ENCODE measurements at places on chromosomes 13 and 19.

DNA sequence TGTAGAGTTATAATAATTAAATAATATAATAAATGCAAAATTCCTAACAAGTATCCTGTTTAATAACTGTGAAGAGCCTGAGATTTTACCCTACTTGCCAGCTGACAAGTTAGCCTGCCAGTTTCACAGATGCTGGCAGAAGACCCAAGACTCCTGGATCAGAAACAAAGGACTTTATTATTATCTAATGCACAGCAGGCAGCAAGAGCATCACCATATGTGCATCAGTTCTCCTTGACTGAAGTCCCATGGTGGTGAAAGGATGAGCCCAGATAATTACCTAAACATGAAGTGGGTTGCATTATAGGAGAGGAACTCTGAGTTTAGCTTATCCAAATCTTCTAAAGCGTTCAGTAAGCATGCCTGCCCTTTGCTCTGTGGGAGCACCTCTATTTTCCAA, 39.1 kb upstream of the MTIF3 start:
- DNase-seq: no peak

- no peak for DNase-seq
Measured at GRCh38 chr19:6127716-6128335, 7.6 kb upstream of the ACSBG2 start.

DNA sequence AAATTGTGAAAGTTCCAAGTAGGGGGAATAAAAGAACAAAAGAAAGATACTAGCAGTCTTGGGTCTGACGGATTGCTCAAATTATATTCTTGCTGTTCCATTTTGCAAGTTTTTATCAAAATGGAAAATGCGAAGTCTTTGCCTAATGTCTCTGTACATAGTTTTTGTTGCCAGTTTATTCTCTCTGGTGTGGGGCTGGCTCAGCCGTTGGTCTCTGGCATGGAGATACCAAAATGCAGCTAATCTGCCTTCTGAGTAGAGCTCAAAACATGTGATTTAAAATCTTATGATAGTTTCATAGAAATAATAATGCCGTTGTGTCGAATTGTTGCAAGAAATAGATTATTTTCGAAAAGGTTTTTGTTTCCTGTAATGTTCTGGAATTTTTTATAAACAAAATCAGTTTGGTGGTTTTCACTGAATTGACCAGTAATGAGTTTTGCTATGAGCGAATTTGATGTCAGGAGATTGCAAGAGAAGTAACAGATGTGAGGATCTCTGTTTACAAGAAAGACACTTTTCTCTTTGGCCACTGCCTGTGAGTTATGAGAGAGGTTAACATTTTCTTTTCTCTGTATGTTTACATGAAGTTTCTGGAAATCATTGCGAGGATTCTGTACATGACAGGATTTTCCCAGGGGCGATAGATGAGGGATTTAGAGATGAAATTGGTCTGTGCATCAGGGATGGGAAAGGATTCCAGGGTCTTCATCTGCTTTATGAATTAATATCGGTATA, 147.0 kb downstream of the DCT start:
- no peak for DNase-seq

DNA sequence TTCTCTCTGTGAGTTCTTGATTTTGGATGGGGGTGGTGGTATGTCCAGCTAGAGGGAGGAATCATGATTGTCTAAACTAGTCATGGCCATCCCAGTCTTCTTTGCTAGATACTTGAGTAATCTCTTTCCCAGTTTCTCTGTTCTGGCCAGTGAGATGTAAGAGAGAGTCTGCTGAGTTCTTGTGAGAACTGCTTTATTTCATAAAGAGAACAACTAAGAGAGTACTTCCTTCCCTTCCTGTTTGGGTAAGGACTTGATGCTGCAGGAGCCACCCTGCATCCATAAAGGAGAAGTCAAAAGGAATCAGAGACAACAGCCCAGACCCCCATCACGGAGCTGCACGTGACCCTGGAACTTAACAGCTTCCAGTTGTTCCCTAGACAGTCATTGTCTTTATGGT, 3.0 kb upstream of the RASL11A start:
- no peak for DNase-seq

- no peak for DNase-seq
Measured at GRCh38 chr13:59247171-59247570, 916.6 kb downstream of the DIAPH3 start.

- no peak for DNase-seq
Measured at GRCh38 chr13:113442354-113442984, 10.8 kb downstream of the ADPRHL1 start.
